Bone marrow (tissue), 2 donors: ENCODE measurements at places on chromosomes 4 and X.

DNA sequence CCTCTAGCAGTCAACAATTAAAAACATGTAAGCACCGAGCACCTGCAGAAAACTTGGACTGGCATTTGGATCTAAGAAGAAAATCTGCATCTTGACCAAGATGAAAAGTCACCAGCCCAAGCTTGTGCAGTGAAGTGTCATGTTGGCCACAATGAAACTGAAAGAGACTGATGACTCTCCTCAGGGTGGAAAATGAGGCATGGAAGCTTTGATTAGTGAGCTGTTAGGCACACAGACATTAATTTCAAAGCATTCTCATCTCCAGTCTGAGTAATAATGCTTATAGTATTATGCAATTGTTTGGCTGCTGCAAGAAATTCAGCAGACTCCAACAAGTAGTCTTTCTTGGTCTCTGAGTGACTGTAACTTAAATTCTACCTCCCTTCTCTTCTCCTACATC, 150.1 kb downstream of the AR start:
- DNase-seq: no peak

DNA sequence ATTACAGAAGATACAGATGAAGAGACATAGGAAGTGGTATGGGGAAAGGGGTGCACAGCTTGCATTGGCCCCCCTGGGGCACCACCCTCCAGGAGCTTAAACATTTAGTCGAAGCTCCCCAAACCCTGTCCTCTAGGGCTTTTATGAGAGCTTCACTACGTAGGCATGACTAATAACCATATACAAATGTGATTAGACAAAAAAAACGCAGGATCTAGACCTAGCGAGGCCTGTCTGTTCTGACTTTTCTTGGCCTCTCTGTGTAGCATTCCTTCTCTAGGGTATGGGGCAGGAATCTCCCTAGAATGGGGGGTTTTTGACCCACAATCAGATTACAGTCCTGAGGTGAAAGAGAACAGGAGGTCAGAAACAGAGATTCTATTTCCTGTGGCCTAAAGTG, 293.7 kb upstream of the GALNTL6 start:
- no peak for DNase-seq

DNA sequence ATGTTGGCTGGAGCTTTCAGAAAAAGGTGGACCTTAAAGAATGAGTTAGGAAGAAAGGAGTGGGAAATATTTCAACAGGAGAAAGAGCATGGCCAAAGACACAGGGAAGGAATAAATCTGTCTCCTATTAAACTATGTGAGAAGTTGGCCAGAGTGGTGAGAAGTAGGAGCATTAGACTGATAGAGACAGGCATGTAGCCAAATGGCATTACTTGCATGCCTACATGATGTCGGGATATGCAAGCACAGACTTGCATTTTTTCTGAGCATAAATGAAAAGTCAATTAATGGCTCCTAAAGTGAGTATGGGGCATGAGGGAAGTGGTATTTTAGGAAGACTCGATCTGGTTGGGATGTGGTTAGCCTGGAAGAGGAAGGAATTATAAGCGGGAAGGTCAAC, 279.6 kb upstream of the PITX2 start:
- DNase-seq: no peak

GRCh38 chr4:186854256-186854655, 130.6 kb upstream of the FAT1 start:
- DNase-seq: no peak

DNA sequence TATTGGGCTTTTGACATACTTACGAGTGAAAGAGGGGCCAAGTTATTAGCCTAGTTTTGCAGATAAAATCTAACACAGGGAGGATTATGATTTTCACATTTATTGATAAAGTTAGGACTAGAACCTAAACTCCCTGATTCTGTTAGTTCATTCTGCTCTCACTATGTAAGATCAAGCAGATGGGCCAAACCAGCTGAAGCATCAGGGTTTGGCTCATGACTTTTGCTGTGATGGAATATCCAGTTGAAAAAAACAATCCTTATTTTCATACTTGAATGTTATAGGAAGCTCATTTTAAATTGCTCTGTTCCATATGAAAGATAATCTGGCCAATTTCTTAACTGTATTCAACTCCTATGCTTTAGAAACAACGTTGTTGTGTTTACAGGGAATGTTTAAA, 21.2 kb downstream of the SPRY1 start:
- no peak for DNase-seq

- DNase-seq: peak; percentile 25
Measured at GRCh38 chr4:13654162-13654797, 26.8 kb upstream of the BOD1L1 start.

GRCh38 chrX:39935411-39936064, 162.2 kb downstream of the BCOR start:
- DNase-seq: no peak
